ENCODE measurements at places on chromosomes 2 and 18.

DNA sequence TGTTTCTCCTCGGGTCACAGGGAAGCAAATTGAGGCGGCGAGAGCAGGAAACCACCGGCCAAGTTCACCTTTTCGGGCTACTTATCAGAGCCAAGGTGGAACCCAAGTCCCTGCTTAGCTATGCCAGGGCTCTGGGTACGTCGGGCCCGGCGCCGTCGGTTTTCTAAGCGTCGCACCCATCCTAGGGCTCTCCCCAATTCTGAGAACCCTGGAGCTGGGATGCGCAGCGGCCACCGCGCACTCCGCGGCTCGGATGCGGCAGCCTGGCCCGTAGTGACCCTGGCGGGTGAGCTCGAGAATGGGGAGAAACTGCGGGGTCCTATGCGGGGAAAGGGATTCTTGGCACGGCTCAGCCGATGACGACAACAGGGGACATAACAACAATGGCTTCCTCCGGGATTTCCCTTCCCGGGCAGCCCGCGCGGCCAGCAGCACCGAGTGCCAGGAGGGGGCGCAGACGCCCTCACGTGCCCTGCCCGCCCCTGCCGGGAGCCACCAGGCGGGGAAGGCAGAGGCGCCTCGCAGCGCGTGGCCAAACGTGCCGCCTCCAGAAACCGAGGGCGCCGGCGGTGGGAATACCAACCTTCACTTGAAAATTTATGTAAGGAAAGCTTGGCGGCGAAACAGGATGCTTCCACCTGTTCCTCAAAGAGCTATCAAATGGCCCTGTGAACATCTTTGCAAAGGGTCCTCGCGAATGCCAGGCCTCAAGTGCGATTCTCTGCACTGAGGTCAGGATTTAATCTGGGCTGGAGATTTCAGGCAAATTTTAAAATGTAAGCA is 2.1 kb upstream of the SLC30A3 start:
- no peak for DNase-seq

- no peak for DNase-seq
These were observed 39.6 kb upstream of the RPL31 start for GRCh38 chr2:100962366-100963025.

GRCh38 chr2:185433824-185434223 is 304.8 kb upstream of the FSIP2 start:
- no peak for DNase-seq

GRCh38 chr2:219362072-219362471 is 25.6 kb downstream of the DNPEP start:
- no peak for DNase-seq

- DNase-seq, result no peak
These were observed 2.6 kb downstream of the GPR35 start for GRCh38 chr2:240627736-240628506.

- DNase-seq, result no peak
These were observed 173.3 kb upstream of the TNP1 start for GRCh38 chr2:217033186-217033585.

- DNase-seq, result no peak
These were observed 31.3 kb downstream of the ANKMY1 start for GRCh38 chr2:240526521-240526920.

- DNase-seq, result no peak
These were observed 30.9 kb downstream of the SLC4A3 start for GRCh38 chr2:219658196-219658846.

DNA sequence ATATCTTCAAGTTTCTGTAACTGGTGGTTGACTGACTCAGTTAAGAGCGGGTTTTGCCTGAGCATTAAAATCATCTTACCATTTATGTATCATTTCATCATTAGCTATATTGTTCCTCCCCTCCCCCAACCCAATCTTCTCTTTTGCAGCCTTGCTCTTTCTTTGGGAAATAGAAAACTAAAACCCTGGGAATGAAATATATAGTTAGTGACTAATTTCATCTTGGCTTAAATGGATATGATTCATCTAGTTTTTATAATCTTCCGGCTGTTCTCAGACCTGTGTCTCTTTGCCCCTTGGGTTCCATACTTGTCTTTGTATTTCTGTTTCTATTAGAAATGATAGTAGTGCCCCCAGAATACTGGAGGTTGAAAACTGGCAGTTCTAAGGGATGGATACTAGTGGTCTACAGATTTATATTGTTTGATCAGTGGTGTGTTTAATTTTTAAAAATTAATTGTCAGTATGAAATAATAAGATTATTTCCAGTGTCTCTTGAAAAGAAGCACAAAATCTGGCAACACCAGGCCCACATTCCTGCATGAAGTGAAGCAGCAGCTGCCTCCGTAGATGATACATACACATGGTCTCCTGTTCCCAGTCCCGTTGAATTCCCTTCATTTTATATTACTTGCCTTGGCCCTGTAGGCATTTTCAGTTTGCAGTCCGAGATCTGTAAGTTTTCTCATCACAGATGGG is 44.5 kb downstream of the PHLPP1 start:
- no peak for DNase-seq

DNA sequence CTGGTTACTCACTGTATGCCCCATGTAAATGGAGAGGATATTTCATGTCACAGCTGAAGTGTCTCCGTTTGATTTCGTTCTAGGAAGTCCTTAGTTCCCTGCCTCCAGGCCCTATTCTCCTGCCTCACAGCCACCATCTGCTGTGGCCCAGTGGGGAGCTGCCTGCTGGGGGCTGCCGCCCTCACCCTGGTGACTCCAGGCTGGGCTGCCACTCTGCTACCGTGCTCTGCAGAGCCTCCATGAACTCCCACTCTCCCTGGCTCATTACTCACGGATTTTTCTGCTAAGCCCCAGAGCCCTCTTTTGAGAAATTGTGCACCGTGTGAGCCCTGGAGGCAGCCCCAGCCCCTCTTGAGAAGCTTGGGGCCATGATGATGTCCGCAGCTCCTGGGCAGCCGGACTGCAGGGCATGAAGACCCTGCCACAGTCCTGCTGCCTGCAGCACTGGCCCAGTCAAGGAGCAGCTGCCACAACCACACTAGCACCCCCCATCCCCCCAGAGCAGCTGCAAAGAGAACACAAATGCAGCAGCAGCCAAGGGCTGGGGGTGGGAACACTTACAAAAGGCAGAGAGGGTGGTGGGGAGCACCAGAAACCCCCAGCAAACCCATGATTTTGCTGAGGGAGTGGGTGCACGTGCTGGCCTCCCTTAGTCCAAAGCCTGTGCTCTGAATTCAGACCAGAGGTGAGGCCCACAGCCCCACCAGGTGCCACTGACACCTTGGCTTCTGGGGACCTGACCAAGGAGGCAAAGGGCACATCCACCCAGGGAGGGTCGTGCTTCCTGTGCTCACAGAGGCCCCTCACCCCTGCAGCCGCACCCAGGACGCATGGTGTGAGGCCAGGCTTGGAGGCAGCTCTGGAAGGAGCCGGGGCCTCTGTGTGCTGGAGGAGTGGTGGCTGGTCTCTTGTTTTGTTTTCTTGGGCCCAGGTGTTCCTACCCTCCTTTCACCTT is 270.2 kb upstream of the RAB6C start:
- DNase-seq, result no peak

- DNase-seq, result no peak
These were observed 156.3 kb downstream of the EPHA4 start for GRCh38 chr2:221415789-221416188.

- DNase-seq, result peak; percentile 13
These were observed 22.8 kb downstream of the ZSCAN30 start for GRCh38 chr18:35267161-35267651.

- no peak for DNase-seq
These were observed 67.9 kb upstream of the THOC1 start for GRCh38 chr18:335733-336132.

DNA sequence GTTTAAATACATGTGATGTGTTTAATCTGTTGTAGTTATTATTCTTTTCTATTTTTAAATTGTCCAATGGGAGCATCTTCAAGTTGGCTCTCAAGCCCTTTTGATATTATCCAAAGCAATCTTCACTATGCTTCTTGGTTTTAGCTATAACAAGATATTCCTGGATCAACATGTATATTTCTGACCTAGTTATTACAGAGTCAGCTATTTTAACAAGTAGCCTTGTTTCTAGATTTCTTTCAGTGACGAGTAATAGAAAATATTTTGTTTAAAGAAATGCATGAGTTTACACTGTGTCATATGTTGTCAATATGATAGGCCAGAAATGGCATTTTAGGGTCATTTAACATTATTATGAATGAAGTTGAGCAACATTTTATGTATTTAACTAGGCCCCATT is 421.8 kb upstream of the MAP2 start:
- DNase-seq, result no peak

DNA sequence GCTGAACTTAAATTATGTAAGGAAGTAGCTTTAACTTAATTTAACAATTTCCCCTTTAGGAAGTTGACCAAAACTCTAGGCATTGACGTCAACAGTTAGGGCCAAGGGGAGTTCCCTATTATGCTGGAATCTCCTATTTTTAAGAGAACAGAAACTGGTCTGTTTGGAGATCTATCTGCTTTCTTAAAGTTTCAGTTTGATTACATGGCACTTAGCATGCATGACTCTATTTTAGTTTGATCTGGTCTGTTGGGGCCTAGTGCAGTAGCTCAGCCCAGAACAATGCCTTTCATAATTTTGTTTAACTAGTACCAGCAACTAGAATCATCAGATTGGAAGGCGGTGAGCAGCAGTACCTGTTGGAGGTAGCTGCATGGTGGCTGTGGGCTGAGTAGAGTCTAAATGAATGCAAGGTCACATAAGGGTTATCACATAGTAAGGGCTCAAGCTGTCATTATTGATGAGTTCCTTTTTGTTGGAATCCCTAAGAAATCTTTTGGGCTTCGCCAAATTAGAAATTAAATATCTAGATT is 60.5 kb upstream of the ZNG1B start:
- no peak for DNase-seq

GRCh38 chr2:165443511-165443910 is 26.0 kb upstream of the CSRNP3 start:
- DNase-seq, result no peak

DNA sequence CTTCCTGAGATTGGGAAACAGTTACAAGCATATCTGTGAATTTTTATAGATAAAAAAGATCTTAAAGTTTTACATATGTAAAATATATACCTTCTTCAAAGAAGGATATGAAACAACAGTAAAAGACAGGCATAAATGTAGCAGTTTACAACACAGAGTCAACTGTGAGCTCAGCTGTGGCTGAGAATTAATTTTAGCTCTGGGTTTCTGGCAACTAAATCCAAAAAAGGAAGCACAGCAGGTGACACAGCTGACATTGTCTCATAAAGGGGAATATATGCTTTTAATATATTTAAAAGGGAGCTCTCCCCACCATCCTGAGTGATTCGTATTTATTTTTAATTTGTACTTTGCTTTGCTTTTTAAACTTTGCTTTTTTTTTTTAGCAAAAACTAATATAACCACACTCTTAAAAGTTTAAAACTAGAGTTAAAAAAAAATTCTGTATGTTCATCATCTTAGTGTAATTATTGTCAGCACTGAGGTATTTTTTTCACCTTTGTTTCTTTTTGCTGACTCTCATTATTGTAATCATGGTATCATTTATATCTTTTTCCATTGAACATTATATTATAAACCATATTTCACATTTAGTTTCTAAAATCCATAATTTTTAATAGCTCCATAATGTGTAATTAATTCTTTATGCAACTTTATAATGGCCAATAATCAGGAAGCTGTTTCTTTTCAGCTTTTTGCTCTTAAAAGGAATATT is 6.7 kb downstream of the TUBB6 start:
- no peak for DNase-seq

DNA sequence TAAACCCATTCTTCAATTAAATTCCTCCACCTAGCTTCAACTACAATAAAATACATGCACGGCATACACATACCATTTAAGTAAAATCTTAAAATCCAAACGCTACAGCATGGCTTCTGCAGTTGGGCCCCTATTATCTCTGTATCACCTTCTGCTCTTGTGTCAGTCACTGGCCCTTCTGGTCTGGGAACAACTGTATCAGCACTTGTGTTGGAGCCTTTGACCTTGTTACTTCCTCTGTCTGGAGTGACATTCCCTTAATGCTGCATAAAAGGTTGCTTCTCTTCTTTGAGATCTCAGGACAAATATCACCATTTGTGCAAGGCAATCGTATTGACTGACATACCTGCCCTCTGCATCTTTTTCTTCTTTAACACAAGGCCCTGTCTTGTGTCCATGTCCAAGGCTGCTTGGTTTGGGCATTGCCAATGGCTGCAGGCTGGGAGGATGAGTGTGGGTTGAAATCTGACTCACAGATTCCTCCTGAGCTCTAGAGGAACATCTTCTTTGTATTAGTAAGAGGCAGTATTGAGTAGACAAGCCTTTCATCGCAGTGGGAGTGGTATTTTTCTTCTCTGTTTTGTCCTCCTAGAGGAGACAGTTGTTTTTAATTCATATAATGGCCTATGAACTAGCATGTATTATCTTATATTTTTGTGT is 267.8 kb upstream of the TRIB2 start:
- no peak for DNase-seq

DNA sequence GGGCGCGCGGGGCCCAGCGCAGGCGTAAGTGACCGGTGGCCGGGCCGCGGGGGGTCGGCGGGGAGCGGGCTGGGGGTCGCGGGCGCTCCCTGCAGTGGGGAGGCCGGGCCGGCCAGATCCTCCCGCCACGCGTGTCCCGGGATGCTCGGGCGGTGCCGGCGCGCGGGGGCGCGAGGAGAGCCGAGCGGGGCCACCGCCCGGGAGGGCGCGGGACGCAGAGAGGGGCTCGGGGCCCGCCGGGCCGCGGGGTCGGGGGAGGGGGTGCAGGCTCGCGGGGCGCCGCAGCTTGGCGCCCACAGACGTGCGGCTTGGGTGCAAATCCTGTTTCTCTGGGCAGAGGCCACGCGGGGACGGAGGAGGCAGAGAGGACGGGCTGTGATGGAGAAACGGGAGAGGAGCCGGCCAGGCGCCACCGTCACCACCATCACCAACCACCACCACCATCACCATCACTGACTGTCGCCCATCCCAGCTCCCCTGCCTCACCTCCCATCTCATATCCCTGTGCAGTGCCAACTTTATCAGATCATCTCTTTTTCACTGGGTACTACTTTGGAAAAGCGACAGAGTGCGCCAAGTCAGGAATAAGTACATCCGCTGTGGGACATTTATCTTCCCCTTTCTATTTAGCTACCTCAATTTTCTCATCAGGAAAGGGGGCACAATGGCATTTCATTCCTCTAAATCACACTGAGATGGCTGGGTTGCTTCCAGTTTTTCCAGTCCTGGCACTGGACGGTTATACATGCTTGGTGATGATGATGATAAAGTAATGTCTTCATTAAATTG is 97.2 kb upstream of the GPR45 start:
- no peak for DNase-seq

DNA sequence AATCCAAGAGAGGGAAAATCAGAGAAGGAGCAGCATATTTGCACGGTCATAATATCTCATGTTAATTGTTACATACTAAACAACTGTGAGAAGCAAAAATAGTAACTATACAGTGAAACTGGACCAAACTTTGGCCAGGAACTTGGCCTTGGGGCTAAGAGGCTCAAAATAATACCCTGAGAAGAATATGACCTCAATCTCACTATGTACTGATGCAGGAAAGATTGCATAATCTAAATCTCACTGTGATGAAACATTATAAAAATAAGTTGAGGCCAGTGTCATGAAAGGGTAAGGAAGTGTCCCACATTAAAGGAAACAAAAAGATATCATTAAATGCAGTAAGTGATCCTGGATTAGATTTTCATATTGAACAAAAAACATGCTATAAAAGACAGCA is 36.5 kb downstream of the ZRANB3 start:
- DNase-seq, result no peak

- DNase-seq, result no peak
These were observed 167.5 kb downstream of the ETAA1 start for GRCh38 chr2:67564626-67565025.

- no peak for DNase-seq
These were observed 248.9 kb downstream of the TMEM182 start for GRCh38 chr2:103010751-103011150.

- DNase-seq, result no peak
These were observed 10.2 kb upstream of the ARHGAP28 start for GRCh38 chr18:6719098-6719846.

- DNase-seq, result no peak
These were observed 176.7 kb downstream of the GLI2 start for GRCh38 chr2:120912101-120912985.

All from activated naive CD4-positive, alpha-beta T cell (primary cell).